ENCODE measurements at places on chromosomes 5 and 9. TPM values are rescaled to one million over a fixed set of nuclear protein-coding genes. Genes with fewer than 3 reads are reported as not detected.

The SNX30 gene
- 30.3 TPM for total RNA-seq

The PCDHB15 gene
- total RNA-seq = 1.8 TPM

The CDKN2A gene
- total RNA-seq = 1.3 TPM

The SAXO1 gene
- not detected for total RNA-seq

DNA sequence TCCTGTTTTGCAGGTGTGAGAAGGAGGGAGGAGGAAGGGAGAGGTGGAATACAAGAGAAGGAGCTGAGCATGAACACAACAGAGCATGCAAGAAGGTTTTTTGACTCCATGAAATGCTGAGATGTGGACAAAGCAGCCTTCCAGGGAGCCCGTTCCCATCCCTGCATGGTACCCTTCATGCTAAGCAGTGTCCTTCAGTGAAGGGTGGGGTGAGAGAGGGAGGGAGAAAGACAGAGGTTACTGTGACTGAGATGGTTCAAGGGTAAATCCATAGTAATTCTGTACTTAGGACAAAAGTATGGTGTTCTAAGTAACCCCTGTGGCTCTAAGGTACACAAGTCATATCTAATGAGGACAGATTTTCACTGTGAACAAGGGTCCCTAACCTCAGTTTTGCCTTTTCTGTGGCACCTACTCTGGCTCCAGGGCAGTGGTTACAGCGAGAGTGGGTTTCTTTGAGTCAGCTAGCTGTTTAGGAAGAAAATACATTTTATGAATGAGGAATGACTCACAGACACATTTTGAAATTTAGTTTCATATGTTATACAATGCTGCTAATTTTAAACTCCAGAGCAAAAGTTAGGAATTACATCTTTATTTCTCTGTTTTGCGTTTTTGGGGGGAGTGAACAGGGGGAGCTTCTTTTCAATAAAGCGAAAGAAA is 184.9 kb upstream of the SLC12A2 start:
- no peak overlapping the region for H3K27ac ChIP-seq
- H3K27me3 ChIP-seq = no peaks in the 10 kb centered on the region
- H3K4me3 ChIP-seq = no peak overlapping the region
- H3K36me3 ChIP-seq = no peaks in the 10 kb centered on the region

DNA sequence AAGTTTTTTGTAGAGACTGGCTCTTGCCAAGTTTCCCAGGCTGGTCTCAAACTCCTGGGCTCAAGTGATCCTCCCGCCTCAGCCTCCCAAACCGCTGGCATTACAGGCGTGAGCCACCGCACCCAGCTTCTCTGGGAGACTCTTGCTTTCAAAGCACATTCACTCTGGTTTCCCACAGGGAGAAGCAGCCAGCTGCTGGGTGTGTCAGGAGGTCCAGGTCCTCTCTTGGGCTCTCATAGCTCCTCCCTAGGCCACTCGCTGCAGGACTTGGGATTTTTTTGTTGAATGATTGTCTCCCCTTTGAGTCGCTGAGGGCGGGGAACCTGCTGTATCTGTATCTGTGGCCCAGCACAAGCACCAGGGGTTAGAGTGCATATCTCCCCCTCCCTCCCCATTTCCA is 68.4 kb upstream of the RAPGEF1 start:
- DNase-seq = no peak
- no peak overlapping the region for H3K27ac ChIP-seq
- H3K4me1 ChIP-seq = no peaks in the 10 kb centered on the region
- H3K36me3 ChIP-seq = no peaks in the 10 kb centered on the region
- H3K27me3 ChIP-seq = no peaks in the 10 kb centered on the region

- H3K4me3 ChIP-seq = no peak overlapping the region
- H3K27ac ChIP-seq = no peak overlapping the region
- H3K36me3 ChIP-seq = no peaks in the 10 kb centered on the region
- no peaks in the 10 kb centered on the region for H3K27me3 ChIP-seq
- no peaks in the 10 kb centered on the region for H3K4me1 ChIP-seq
These were observed 19.3 kb downstream of the NFIB start for GRCh38 chr9:14294659-14295058.

GRCh38 chr9:124242331-124243194 is 15.2 kb upstream of the NEK6 start:
- H3K36me3 ChIP-seq = no peaks in the 10 kb centered on the region
- H3K4me1 ChIP-seq = peaks cover 19% of the 10 kb centered on the region
- DNase-seq = peak; percentile 71
- H3K27me3 ChIP-seq = no peaks in the 10 kb centered on the region
- peak overlapping the region; percentile 71 for H3K27ac ChIP-seq
- H3K4me3 ChIP-seq = peak overlapping the region; percentile 18
